ENCODE measurements at places on chromosomes 16 and 17.

- peak; percentile 20 for DNase-seq
These were observed 38.8 kb downstream of the ERN1 start for GRCh38 chr17:64091116-64091515.

DNA sequence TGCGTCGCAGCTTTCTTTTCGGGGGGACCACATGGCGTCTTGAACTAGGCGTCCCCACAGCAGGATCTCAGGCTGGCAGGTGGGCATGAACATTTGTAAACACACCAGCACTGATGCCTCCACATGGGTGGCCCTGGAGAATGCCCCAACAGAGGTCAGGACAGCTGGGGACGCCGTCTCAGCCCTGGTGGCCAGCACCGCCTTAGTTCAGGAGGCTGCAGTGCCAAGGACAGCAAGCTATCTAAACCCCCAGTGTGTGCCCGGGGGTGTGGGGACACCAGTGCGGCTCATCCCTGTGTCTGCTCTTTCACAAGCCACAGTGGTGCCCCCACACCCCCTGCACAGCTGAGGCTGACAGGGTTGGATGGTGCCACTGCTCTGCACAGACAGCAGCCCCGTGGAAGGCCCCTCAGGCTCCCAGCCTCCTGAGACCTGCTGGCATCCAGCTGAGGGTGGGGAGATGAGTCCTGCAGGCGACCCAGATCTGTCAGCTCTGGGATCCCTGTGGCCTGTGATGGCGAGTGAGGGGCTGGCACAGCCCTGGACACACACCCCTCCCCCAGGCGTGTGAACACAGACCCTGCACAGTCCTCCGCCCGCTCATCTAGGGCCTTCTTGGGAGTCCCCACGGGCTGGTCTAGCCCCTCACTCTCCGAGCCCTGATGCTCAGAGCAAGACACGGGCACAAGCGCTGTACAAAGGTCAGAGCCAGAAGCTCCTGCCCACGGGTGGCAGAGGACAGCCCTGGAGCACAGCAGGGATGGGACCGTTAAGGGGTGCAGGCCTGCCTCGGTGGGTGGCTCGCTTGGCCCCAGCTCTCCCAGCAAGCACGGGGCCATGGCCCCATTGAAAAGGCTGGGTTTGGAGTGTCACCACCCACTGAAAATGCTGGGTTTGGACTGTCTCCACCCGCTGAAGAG is 10.7 kb downstream of the FSCN2 start:
- no peak for DNase-seq

- no peak for DNase-seq
These were observed 51.4 kb upstream of the ENDOV start for GRCh38 chr17:80363518-80364090.

GRCh38 chr17:77723909-77724875 is 234.3 kb upstream of the TNRC6C start:
- DNase-seq: no peak

GRCh38 chr16:67144943-67145342 is 5.9 kb downstream of the B3GNT9 start:
- DNase-seq: no peak

- peak; percentile 47 for DNase-seq
These were observed 356.6 kb upstream of the XYLT1 start for GRCh38 chr16:17827313-17827712.

DNA sequence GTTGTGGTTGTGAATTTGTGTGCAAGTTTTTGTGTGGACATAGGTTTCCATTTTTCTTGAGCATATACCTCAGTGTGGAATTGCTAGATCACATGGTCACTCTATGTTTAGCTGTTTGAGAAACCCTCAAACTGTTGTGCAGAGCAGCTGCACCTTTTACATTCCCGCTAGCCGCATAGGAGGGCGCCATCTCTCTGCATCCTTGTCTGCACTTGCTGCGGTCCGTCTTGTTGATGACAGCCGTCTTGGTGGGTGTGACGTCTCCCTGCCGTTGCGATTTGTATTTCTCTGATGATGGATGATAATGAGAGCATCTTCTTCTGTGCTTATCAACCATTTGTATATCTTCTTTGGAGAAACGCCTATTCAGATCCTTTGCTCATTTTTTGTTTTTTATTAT is 25.1 kb upstream of the IL17C start:
- no peak for DNase-seq

GRCh38 chr17:51428668-51429495 is 168.5 kb downstream of the UTP18 start:
- no peak for DNase-seq
